ENCODE measurements at places on chromosomes 16 and 17. TPM values are rescaled to one million over a fixed set of nuclear protein-coding genes. Genes with fewer than 3 reads are reported as not detected.

The USH1G gene
- not detected for total RNA-seq

The SRL gene
- total RNA-seq = not detected

The AIPL1 gene
- total RNA-seq = not detected

The FGF11 gene
- 4.6 TPM for total RNA-seq

The MMP15 gene
- not detected for total RNA-seq

The CD300LB gene
- total RNA-seq = 0.12 TPM

The GLP2R gene
- total RNA-seq = not detected

The ACE gene
- 0.67 TPM for total RNA-seq

The SEPTIN1 gene
- total RNA-seq = 154 TPM

The ZNF778 gene
- 8.9 TPM for total RNA-seq

All from B cell (primary cell).